Stromal cell of bone marrow (primary cell): ENCODE measurements at places on chromosomes 5 and 9.

DNA sequence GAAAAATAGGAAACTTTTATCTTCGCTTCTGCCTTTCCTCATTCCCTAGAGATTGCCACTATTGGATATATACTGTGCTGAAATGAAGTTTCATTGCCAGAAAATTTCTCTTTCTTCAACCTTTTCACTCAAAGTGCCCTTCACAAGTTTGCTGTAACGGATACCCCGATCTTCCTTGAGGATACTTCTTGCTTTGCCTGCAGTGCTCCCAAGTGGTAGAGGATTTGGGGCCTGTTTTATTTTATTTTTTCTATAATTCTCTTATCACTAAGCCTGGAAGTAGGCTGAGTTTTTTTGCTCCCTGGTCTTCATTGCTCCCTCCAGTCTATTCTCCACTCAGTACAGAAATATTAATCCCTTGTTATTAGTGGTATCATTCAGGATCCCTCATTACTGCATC lies 481.4 kb upstream of the CDH18 start:
- no peak for DNase-seq

- no peak for DNase-seq
These were observed 274.5 kb downstream of the GADD45G start for GRCh38 chr9:89879276-89879675.

DNA sequence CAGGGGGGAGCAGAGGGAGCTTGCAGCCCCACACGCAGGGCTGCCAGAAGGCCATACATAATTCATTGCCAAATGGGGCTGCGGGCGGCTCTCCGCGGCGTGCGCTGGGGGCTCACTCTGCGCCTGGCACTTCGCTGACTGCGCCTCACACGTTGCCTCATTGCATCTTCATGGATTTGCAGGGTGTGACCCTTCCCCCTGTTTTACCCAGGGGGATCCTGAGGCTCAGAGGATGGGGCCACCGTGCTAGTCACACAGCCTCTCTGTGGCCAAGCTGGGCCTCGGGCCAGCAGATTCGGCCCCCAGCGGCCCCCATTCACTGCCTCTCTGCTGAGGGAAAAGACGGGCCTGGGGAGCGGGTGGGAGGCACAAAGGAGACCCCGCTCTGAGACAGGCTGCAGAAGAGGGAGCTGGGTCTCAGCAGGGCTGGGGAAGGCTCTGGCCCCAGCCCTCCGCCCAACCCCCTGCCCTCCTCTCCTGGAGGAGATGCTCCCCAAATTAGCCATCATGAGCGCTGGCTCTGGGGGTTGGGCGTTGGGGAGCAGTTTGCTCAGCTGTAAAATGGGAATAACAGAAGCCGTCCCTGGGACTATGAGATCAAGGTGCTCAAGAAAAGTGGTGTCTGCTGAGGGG lies 115.5 kb downstream of the C9orf50 start:
- no peak for DNase-seq

DNA sequence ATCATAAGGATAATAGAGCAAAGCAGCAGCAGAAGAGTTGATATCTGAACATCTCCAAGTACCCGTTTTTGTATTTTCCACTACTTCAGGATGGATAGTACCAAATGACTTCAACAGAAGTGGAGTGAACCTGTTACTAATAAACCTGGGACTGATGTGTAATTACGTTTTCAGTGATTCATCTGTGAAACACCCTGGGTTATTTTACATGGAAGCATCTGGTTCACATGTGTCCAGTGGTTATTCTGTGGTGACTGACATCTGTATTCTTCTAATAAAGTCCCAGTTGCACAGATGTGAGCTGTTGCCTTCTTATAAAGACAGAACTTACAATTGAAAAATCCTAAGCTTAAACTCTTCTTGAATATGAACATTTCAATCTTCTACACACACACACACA lies 139.7 kb upstream of the VCAN start:
- DNase-seq = no peak

DNA sequence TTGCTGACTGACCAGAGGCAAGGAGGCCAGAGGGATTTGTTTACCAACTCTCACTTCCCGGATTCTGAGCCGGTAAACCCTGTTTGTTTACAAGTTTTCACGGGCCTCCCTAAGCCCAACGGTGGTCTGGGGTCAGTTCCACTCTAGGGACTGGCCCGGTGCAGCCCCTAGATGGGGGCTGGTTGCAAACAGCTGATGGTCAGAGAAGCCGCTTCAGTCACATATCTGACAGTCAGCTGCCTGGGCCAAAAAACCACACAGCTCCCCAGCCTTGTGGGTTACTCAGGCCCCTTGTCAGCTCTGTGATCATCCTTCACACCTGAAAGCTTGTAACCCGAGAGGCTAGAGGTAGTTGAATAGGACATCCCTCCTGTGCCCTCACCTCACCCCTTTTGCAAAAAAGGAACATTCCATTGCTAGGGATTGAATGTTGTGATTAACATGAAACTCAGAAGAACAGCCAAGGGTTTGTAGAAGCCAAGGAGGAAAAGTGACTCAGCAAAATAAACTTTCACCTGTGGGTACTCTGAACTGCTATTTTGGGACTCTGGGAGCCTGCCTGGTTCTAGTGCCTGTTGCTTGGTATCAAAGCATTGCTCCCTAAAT lies 40.4 kb downstream of the SAR1B start:
- DNase-seq = no peak

GRCh38 chr9:120927269-120928014 lies 846 bp upstream of the TRAF1 start:
- DNase-seq = no peak

DNA sequence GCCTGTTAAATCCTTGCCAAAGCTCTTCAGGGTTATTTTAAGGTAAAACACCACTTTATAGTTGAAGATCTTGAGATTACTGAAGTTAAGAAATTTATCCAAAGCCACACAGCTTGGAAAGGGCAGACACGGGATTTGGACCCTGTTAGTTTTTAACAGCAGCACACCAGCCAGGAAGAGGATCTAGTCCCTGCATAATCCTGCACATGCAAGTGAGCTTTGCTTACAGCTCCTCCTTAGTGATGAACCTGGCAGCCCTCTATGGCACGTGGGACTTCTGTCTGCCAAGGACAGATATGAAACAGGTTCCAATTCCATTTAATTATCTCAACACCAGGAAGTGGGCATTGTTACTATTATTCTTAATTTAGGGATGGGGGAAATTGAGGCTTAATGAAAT lies 108.7 kb downstream of the TRIM32 start:
- no peak for DNase-seq

GRCh38 chr9:6171667-6172066 lies 43.9 kb upstream of the IL33 start:
- no peak for DNase-seq

GRCh38 chr5:42810834-42811590 lies 680 bp downstream of the SELENOP start:
- no peak for DNase-seq

DNA sequence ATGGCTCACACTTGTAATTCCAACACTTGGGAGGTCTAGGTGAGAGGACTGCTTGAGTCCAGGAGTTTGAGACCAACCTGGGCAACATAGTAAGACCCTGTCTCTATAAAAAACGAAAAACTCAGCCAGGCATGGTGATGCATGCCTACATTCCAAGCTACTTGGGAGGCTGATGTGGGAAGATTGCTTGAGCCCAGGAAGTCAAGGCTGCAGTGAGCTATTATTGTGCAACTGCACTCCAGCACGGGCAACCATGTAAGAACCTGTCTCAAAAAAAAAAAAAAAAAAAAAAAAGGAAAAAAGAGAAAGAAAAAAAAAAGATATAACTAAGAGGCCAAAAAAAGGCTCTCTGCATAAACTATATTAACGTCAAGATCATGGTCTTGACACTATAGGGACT lies 27.3 kb downstream of the GIN1 start:
- no peak for DNase-seq

GRCh38 chr5:97026721-97027120 lies 90.8 kb downstream of the LNPEP start:
- DNase-seq = no peak

DNA sequence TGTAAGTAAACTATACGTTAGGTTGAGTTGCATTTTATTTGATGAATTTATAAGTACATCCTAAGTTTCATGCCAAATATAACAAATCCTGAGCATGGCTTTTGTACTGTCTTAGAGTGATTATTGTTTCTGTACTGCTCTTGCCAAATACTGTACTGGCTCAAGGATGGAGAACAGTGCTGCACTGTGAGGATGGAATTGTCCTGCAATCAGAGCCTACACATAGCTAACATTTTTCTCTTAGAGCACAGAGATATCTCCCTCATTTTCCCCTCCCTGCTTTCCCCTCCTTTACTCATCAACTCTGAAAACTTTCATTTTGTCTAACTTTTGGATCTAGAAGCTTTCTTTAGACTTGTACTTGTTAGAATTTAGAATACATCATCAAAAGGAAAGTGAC lies 28.3 kb downstream of the LRRC70 start:
- DNase-seq = no peak

DNA sequence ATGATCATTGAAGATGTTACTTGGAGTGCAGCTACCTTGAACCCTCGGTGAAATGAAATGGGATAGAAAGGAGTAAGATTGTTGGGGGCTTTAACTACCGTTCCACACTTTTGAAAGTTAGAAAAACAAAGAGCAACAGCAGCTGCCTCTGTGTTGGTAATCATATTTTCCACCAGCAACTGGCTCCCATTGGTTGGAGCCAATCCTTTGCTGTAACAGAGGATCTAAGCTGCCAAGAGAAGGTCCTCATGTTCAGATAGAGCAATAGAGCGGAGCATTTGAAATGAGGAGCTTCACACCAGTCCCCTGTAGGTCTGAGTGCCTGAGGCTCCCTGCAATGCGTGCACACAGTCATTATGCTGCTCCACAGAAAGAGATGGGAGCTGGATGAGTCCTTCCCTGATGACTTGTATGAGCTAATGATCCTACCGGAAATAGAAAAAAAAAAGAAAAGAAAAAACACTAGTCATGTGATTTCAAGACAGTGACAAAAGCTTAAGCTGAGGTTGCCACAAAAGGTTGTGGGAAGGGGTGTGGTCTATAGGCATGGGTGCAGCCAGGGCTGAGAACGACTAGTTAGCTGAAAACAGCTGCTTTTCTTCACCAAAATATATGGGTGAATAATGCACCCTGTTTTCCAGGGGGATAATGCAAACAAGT lies 300.7 kb downstream of the MLLT3 start:
- DNase-seq = no peak
